Ammon's horn (tissue), 1 donor: ENCODE measurements at places on chromosomes 6 and 20.

- no peak for DNase-seq
Measured at GRCh38 chr20:51054233-51054632, 31.3 kb upstream of the KCNG1 start.

DNA sequence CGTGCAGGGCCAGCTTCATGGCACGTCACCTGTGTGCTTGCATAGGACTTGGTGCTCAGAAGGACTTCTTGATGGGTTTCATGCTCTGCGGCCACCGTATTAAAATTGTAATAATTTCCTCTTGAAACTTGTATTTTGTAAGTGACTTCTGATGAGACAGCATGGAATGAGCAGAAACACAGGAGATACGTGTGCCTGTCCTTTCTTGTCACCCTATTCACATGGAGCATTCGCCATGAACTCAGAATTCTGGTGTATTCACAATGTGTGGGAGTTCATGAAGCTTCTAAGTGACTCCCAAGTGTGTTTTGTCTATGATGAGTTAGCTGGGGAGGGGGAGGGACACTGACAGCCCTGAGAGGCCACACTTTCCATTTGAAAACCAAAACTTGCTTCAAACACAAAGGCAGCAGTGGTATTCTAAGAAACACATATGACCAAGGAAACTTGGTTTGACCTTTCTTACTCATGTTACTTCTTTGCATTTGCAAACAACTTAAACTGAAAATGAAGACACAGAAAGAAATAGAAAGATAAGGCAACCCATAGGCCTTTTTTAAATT, 92.1 kb upstream of the NEDD9 start:
- no peak for DNase-seq

- no peak for DNase-seq
Measured at GRCh38 chr20:51172558-51173428, 149.9 kb upstream of the KCNG1 start.

DNA sequence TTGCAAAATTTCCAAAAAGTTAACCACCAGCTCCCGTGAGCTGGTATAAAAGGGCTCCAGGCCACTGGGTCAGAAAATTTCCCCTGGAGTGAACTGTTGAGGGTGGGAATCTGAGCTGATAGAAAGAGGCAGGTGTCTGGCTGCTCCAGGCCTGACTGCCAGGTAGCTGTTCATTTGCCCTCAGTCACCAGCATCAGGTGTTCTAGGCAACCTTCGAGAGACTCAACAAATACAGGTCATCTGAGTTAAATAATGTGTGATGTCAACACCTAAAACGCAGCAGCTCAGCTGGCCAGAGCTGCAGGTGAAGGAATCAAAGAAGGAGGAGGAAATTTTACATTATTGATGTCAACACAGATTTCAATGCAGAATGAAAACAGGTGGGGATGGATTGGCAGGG, 46.7 kb downstream of the KCNK5 start:
- DNase-seq = no peak

DNA sequence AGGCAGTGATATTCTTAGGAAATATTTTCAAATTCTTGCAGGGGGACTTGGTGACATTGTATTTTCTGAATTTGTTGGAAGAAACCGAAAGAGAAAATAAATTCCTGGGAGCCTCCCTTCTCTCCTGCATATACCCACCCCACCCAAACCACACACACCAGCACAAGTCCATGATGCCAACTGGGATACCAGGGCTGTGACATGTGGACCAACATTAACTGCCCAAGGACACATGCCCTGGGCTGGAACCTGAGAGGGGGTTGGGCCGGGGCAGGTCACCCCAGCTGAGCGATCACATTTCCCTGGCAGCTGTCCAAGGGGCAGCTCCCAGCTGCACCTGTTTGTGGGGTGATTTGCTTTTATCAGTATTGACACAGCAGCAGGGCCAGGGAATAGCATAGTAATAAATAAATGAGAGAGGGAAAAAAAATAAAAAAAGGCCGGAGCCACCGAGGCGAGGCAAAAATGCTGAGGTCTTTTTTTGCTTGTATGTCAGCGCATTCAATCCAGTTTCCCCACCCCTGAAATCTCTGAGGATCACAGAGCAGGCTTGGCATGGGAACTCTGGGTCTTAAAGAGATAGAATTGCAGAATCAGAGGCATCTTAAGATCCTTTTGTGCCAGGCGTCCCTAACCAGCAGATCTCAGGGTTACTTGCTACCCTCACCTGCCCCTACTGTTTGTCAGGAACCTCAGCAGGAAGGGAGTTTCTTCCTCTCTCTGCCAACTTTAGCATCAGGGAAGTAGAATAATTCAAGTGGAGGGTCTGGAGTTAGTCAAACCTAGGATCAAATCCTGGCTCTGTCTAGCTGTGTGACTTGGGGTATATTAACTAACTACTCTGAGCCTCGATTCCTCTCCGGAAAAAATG, 66.5 kb upstream of the PIM1 start:
- peak; percentile 45 for DNase-seq

DNA sequence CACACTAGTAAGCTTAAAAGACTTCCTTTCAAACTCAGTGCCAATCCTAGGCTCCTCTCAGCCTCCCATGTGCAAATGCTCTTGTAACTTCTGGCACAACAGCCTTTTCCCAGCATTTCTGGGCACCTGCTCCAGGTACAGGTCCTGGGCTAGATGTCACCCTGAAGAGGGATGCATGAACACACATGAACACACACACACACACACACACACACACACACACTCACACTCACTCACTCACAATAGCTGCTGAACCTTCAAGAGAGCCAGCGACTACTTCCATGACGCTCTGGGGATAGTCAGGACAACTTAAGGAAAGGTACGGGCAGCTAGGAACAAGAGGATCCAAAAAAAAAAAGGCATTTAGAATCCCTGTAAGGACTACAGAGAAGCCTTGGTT, 122.8 kb downstream of the INSM1 start:
- DNase-seq = no peak

- peak; percentile 40 for DNase-seq
Measured at GRCh38 chr20:3727401-3728021, 5.0 kb upstream of the HSPA12B start.

- DNase-seq = no peak
Measured at GRCh38 chr6:2746557-2747061, 4.1 kb downstream of the MYLK4 start.

DNA sequence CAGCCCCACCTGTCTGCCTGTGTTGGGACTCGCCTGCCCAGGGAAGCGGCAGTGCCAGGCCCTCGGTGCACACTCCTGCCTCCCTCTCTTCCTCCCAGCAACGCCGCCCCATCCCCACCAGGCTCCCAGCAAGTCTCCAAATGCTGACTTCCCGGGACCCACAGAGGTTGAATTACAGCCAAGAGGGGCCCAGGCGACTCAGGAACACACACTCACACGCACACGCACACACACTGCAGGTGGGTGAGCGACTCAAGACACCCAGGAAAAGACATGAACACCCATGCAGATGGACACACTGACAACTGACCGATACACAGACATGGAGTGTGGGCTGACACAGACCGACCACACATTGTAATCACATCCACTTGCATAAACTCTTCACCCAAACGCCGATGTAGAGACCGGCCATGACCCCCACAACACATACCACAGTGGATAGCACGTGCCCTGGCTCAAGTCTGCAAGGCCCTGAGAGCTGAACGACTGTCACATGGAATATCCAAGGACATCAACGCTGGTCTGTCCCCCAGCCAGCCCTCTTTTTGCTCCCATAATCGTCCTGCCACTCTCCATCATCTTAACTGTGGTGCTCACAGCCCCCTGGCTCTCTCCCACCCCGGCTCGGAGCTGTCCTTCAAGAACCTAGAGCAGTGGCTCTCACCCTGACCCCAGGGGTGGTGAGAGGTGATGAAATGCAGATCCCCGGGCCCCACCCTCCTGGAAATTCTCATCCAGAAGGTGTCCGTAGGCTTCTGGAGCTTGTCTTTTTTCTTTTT, 470 bp upstream of the FAM83C start:
- no peak for DNase-seq

GRCh38 chr20:46293084-46293483, 15.2 kb downstream of the CDH22 start:
- no peak for DNase-seq
